ENCODE measurements at places on chromosomes 11 and 22.

DNA sequence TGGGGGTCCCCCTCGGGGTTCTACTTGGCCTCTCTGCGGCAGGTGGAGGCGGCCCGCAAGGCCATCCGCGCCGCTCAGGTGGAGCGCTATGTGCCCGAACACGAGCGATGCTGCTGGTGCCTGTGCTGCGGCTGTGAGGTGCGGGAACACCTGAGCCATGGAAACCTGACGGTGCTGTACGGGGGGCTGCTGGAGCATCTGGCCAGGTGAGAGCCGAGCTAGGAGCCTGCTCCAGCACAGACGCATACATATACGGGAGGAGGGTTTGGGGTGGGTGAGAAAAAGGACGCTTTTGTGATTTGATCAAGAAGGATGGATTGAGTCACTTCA is 415 bp downstream of the CENATAC start:
- no peak for ATAC-seq

DNA sequence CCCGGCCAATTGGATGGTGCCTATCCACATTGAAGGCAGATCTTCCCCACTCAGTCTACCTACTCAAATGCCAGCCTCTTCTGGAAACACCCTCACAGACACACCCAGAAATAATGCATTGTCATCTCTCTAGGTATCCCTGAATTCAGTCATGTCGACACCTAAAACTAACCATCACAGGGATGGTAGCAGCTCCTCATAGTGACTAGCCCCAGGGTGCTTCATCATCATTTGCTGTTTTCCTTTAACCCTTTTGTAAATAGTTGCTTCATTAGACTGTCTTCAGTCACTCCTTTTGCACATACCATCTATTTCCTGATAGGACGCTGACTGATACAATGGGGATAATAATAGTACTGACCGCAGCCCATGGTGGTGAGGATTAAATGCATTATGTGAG is 18.8 kb upstream of the AMOTL1 start:
- no peak for ATAC-seq

DNA sequence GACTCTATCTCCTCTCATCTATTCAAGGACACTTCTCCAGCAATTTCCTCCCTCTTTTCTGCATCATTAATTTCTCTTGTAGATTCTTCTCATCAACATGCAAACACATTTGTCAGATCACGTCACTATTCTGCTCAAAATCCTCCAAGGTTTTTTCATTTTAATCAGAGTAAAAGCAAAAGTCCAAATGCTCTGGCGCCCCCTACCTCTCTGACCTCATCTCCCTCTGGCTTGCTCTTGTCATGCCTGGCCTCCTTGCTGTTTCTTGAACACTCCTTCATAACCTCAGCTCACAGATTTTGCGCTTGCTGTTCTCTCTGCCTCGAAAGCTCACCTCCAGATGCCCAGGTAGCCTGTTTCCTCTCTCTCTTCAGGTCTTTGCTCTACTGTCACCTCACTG is 22.4 kb downstream of the RTCB start:
- no peak for ATAC-seq

DNA sequence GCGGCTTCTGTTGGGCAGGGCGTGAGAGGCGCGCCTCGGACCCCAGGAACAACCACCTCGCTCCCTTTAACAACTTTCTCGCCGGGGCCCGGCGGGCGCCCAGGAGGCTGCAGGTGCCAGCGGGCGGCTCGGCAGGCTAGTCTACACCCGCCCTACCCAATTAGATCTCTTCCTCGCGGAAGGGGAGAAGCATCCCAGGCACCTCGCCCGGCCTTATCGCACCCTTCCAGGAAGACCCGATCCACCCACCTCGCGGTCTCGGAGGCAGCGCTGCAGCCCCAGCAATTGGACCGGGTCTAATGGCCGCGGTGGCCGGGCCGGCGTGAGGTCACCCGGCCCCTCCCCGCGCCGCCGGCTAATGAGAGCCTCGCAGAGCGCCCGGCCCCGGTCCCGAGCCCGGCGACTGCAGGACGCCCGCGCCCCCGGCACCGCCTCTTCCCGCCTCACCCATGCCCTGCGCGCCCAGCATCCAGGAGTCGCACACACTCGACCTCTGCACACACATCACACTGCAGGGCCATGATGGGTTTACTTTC is at the start of gene PLAAT3:
TSS of gene PLAAT3 (minus strand) at position 298 of the 536 bp plus-strand sequence. CDS start 419 bp downstream, outside the sequence.
- peak; percentile 86 for ATAC-seq

DNA sequence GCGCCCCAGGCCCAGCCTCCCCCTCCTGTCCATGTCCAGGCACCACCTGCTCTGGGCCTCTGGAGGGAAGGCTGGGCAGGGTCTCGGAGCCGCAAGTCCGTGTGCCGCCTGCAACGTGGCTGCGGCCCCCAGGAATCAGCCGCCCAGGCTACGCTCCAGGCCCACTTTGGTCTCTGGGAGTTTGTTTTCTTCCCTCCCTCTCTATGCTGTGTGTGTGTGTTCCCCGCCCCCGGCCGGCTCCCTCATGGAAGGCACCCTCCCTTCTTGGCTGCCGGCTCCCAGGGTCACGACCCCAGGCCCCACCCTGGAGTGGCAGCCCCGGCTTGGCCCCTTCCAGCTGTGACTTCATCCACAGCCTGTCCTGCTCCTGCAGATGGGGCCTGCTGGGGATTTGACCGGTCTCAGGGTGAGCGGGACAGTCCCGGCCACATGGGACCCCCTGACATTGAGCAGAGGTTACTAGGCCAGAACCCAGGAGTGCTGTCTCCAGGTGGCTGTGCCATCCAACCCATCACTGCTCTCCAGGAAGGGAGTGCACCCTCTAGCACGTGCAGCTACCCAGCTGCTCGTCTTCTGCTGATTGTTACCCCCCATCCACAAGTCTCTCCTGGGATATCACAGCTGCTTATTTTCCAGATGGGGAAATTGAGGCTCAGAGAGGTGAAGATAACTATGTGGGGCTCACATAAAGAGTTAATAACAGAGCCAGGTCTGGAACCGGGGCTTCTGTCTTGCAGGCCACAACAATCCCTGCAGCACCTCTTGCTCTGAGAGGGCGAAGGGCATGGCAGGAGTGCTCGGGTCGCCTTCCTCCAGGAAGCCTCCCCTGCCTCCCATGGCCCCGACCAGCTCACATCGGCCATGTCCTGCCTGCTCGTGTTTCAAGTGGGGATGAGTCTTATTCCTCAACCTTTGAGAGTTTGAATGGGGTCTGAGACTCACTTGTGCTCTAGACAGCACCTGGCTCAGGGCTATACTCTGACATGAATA is 2.8 kb upstream of the LIF start:
- no peak for ATAC-seq

DNA sequence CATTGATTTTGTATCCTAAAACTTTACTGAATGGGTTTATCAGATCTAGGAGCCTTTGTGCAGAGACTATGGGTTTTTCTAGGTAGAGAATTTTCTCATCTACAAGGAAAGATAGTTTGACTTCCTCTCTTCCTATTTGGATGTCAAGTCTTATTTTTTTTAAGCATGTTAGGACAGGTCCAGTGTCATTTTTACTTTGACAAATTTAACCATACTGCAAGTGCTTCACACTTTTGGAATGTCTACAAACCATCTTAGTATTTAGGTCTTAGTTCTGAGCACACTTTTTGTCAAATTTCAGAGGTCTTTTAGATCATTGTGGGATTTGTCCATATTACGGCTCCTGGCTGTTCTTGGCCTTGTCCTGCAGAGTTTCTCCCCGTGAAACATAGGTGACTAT is 715.2 kb upstream of the RAG2 start:
- ATAC-seq = no peak

- peak; percentile 69 for ATAC-seq
Observed at GRCh38 chr22:28019881-28020861, 101.1 kb upstream of the PITPNB start.

DNA sequence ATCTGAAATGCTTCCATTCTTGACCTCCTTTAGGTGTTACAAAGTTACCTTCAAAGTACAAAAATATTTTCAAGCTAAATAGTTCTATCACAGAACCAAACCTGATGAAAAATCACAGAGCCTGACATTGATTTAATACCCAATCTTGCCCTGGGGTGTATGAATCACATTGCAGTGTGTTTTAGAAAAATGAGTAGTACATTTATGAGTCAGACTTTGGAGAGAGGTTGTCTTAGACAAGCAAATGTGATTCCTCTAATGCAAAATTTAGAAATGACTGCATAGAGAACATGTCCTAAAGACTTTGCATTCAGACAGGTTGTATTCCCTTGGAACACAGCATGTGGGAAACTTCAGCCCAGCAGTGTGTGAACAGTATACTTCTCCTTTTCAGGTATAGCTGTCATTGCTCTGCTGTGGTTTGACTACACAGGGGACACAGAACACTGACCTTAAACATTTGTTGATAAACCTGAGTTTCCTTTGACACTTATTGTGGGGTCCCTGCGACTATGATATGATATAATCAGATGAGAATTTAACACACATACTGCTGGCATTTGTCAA is 972.1 kb downstream of the JRKL start:
- no peak for ATAC-seq

GRCh38 chr22:19522881-19523239 is 1.4 kb downstream of the CLDN5 start:
- no peak for ATAC-seq

- no peak for ATAC-seq
Observed at GRCh38 chr22:35208003-35208402, 49.3 kb upstream of the HMGXB4 start.

GRCh38 chr11:72864702-72865655 is 50.8 kb downstream of the ATG16L2 start:
- ATAC-seq = no peak

DNA sequence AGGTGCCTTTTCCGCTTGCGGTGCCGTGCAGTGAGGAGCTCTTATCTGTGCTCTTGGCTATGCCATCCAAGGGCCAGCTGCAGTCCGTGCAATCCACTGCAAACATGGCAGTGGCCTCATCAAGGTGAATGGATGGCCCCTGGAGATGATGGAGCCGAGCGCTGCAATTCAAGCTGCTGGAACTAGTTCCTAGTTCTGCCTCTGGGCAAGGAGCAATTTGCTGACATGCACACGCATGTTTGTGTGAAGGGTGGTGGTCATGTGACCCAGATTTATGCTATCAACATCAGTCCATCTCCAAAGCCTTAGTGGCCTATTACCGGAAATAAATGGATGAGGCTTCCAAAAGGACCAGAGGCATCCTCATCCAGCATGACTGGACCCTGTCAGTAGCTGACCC is 3.1 kb upstream of the EHD1 start:
- ATAC-seq = no peak

DNA sequence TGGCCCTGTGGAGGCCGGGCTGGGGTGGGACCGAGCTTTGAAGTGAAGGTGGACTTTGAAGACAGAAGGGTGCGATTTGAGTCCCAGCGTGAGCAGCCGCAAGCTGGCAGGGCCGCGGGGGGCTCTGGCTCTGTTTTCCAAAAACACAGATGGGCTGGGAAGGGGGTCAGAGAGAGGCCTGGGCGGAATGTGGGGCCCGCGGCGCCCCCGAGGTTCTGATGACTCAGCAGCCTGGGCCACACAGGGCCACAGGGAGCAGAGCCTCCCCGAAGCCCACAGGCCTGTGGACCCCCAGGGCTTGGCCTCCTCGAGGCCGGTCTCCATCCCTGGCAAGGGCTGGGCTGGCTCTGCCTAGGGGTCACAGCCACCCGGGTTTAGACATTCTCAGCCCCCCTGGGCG is 6.1 kb downstream of the INS start:
- ATAC-seq = no peak

DNA sequence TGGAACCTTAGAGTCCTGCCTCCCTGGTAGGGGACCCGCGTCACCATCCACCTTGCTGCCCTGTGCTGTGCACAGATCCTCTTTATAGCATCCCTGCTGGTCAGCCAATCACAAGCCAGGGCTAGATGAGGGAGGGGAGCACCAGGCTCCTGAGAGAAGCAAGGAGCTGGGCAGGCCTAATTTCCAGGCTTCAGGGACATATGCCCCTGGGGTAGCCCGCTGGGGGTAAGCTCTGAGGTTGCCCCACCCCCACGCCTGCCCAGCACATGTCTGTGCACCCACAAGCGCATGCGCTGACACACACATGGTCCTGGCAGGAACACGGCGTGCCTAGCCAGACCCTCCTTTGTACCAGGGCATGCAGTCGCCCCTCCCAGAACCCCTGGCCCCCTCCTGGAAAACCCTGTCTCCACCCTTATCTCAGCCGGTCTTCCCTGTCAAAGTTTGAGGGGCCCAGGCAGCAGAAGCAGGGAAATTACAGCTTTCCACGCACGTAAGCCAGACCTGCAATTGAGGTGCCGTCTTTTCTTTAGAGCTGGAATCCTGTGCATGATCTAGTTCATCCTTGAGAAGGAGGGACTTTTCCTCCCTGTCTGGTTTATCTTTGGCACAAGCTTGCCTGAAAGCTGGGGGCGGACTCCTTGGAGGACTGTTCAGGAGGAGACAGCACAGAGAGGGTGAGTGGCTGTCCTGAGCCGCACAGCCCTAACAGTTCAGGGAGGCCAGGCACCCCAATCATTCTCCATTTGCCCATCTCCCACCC is 2.1 kb downstream of the SSTR3 start:
- no peak for ATAC-seq

GRCh38 chr11:102749101-102749722 is 24.5 kb upstream of the MMP8 start:
- ATAC-seq = no peak

GRCh38 chr22:25903294-25903693 is 161.3 kb downstream of the MYO18B start:
- no peak for ATAC-seq

DNA sequence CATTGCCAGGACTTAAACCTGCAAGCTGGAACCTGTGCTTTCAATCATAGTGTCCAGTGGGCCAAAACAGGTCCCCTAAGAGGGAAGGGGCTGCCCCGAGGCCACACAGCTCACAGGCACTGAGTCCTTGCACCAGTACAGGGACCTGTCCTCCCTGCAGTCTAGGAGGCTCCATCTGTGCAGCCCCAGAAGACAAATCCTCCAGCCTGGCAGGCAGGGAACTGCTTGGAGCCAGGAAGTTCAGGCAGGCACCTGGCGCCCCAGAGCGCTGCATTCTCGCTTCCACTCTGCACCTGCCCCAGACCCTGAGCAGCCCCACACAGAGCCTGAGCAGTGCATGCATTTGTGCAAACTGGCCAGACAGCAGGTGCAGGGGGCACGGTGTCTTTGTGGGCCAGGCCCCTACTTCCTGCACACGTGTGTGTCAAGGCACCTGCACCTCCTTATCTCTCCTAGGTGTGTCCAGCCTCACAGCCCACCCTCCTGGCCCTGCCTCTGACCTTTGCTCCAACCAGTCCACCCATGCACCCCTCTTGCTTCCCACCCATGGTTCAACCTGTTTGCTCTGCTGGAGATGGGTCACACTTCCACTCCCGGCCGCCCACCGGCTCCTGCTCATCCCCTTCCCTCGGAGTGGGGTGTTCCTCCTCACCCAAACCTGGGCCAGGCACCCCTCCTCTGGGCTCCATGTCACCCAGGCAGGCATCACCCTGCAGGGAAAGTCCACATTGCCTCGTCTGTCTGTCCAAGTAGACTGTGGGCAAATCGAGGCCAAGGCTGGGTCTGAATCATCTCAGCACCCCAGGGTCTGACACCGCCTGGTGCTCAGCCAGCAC is 19.0 kb downstream of the LINC01488 start:
- ATAC-seq = peak; percentile 3

Data from stimulated activated memory B cell treated with anti-CD40 and anti-IgM and Interleukin-4, amounts not matched to agents 10 μg/mL and 1 μg/mL and 100 μg/mL, for 72 hours (primary cell).